Right ventricle myocardium inferior (tissue), 1 donor: ENCODE measurements at places on chromosomes 5 and 9. TPM values are rescaled to one million over a fixed set of nuclear protein-coding genes. Genes with fewer than 3 reads are reported as not detected.

Gene NIPBL
- 35.4 TPM for total RNA-seq

Gene GABRA1
- not detected for total RNA-seq

Gene SLC27A6
- total RNA-seq: 76.5 TPM

Gene CCDC192
- total RNA-seq: not detected

Gene PKN3
- total RNA-seq: 8.5 TPM

Gene TTC39B
- total RNA-seq: 1.9 TPM

GRCh38 chr5:76537073-76537543 lies 86.1 kb downstream of the F2RL2 start:
- DNase-seq: no peak

- no peak for DNase-seq
These were observed 22.5 kb downstream of the ZNF618 start for GRCh38 chr9:113898596-113898995.

DNA sequence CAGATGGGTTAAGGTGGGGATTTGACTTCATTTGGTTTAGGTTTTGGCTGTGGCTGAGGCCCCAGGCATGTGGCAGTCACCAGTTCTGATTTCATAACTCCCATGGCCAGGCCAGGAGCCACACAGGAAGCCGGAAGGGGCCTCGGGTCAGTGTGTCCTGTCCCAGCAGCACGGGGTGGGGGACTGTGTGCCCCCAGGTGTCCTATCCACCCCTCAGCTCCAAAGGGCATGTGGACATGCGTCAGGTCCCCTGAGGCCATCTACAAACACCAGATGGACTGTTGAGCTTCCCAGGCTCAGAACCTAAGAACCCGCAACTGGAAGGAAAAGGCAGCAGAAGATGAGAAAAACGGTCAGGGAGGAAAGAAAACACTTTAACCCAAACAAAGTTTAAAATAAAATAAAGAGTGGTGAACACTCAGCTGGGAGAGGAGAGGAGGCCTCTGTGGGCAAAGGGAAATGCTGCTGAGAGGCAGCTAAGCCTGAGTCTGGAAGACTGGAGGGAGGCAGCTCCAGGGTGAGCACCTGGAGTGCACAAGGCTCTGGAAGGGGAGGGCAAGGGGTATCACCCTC lies 260.8 kb downstream of the AUH start:
- no peak for DNase-seq

DNA sequence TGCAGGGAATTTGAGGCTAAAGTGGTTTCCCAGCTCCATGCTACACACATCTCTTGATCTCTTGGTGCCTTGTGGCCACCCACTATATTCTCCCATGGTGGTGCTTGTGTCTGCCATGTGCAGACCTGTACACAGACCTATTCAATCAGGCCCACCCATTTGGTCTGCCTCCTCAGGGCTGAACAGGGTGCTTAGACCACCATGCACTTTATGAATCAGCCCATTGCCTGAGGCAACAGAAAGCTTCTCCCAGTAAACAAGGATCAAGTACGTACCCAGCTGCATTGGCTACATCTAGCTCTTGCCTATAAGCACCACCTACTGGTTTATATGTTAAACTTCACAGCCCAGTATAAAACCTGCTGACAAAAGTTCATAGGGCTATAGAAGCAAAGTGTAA lies 664.3 kb upstream of the EDIL3 start:
- no peak for DNase-seq

- no peak for DNase-seq
These were observed 34.7 kb upstream of the ICE1 start for GRCh38 chr5:5387777-5388176.

- DNase-seq: no peak
These were observed 159.4 kb upstream of the PRR16 start for GRCh38 chr5:120304663-120305062.

DNA sequence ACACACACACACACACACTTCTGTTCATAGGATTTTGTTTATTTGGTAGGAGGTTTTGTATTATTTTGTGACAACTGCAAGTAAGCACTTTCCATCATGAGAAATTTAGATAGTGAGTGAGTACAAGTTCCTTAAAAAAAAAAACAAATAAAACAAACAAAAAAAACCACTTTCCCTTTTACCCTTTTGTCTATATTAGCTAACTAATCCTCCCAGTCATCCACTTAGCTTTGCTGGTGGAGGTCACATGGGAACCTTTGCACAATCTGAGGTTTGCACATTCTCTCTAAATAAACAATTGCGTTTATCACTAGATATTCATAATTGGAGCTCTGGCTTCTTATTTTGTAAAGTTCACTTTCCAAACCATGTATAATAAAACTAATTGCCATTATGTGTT lies 6.8 kb downstream of the ITGA1 start:
- no peak for DNase-seq

- no peak for DNase-seq
These were observed 71.5 kb upstream of the ELL2 start for GRCh38 chr5:96033116-96033515.

- no peak for DNase-seq
These were observed 100.4 kb downstream of the MEF2C start for GRCh38 chr5:88782571-88782970.

- DNase-seq: no peak
These were observed 160.2 kb downstream of the DENND1A start for GRCh38 chr9:123769719-123770118.

DNA sequence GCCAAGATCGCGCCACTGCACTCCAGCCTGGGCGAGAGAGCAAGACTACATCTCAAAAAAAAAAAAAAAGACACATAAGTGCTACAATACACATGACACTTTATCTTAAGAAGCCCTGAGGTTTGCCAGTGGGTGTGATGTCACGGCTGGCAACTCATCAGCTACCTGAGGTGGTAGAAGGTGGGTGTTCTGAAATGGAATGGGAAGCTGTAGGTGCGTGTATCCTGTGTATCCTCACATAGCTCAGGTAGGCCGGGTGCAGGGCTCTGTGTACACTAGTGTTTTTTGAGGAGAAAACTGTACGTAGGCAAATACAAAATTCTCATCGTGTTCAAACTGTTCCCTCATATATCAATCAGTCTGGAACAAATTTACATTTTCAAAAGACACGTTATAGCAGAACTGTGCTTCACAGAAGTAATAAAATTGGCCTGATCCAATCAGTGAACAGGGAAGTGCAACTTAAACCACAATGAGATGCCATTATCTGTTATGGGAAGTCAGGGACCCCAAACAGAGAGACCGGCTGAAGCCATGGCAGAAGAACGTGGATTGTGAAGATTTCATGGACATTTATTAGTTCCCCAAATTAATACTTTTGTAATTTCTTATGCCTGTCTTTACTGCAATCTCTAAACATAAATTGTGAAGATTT lies 10.4 kb downstream of the BICD2 start:
- DNase-seq: no peak

DNA sequence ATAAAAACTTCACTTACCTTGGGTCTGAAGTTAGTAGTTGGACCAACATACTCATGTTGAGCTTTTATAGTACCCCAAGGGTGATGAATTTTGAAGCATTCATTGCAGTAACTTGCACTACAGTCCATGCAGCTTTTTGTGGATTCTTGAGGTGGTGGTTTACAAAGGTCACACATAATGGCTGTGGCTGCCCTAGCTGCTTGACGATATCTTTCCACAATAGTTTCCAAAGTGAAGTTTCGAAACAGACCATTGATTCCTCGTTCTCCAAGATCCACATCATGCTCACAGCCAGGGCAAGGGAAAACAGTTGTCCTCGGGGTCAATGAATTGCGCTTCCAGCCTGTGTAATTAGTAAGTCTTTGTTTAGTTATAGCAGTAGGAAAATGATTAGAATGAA lies 22.7 kb downstream of the TRIM36 start:
- no peak for DNase-seq

- no peak for DNase-seq
These were observed 92.0 kb downstream of the ZNF608 start for GRCh38 chr5:124654418-124654817.

DNA sequence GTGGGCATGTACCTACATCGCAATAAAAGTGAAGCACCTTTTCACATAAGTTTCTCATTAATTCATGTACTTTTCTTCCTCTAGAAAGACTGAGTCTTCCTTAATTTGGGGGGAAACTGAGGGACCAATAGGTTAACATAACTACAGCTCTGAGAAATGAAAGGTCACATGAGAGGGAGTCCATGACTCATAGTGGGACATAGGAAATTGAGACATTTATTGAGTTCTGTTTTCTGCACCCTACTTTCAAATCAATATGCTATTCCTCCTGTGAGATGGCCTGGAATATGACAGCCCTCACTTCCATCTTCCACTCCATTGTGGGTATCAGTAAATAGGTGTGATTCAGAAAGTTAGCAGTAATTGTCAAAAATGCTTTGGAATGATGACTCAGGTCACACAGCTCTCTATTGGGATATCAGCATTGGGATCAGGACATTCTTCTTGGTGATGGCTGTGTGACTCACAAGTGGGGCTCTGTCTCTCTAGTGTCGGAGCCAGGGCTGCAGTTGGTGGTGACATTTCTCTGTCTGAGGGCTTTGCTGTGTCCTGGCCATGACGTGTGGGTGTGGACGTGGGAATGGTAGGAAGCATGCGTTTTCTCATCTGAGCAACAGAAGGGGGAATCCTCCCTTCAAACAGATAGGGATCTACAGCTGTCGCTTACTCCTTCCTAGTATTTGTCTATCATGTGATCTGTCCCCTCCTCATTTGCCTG lies 125.0 kb downstream of the TRIO start:
- DNase-seq: no peak

DNA sequence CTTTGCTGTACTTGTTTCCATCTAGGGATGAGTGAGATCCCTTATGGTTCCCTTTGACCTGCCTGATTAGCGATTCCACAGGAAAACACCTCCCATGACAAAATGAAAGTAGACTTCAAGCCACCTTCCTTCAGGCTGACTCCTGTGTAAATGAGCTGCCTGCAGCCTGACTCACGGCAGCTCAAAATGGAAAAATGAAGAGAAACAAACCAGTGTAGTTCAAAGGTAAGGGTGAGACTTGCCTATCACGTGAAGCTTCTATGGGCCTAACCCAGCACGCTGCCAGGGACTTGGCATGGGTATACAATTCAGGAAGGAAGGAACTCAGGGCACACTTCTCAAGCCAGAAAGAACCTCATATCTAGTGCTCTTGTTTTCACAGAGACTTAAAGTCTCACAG lies 110.1 kb upstream of the LRRTM2 start:
- no peak for DNase-seq

DNA sequence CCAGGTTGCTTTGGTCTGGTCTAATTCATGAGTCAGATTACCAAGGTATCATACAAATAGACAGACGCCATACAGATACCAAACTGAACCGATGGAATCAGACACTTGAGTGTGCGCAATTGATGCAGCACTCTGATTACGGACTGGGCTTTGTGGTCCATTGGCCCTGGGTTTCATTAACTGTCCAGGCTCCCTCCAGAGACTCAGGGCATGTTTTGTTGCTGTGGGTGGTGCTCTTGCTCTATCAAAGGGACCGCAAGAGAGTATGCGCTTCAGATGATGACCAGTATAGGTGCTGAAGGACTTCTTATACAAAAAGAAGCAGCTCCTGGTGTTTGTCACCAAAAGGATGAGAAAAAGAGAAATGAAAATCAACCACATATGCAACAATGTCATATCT lies 36.9 kb upstream of the ANKRD55 start:
- DNase-seq: no peak

GRCh38 chr5:177458912-177459350 lies 12.3 kb downstream of the PRR7 start:
- no peak for DNase-seq
